NCI-H345 (cell line): ENCODE measurements at places on chromosomes 12 and 14.

DNA sequence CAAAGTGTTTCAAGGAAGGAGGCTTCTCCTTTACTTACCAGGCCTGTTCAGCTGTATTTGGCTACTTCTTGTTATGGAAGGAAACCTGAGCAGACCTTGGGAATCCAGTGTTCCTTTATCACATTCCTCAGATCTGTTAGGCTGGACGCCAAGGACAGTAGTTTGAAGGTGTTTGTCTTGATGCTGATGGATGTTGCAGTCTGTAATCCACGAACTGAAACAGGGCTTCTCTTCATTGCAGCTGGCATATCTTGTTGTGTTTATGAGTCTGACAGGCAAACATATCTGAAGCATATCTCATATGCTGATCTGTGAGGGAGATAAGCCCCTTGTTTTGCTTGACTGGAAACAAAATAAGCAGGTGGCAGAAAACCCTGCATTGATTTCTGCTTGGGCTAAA, 904.3 kb downstream of the NRXN3 start:
- no peak for DNase-seq

GRCh38 chr14:73796893-73797542, 54.6 kb upstream of the PTGR2 start:
- DNase-seq: no peak

DNA sequence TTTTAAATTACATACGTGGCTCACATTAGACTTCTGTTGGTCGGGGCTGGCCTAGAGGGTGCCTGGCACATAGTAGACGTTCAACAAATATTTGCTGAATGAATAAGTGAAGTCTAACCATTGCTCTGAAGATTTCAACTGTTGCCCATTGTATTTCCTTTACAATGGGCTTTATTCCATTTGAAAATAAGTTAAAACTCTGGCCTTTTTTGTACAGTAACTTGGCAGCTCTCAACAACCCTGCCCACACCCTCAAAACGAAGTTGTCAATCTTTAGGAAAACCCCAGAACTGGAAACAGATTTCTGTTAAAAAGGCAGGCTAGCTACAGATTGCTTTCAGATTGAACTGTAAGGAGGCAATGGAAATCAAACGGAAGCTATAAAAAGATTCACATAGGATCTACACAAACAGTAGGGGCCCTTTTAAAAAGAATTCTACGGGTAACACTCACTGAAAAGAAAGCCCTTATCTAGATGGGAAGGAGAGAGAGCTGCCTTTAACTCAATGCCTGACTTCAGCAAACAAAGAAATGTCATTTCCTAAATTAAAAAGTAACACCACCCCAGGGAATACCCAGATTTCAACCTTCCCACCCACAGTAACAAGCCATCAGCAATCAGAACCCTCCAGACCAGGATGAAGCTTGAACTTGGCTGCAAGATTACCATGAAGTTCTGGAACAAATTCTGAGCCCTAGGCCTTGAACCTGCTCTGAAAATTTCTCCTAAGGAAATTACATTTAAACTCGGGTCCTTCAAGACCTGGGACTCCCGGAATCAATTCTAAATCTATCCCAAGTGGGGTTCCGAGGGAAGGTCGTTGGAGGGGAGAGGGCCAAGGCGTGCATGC, 1.4 kb downstream of the WSB2 start:
- DNase-seq: peak; percentile 30

GRCh38 chr14:51638071-51638944, 13.4 kb upstream of the FRMD6 start:
- DNase-seq: no peak

DNA sequence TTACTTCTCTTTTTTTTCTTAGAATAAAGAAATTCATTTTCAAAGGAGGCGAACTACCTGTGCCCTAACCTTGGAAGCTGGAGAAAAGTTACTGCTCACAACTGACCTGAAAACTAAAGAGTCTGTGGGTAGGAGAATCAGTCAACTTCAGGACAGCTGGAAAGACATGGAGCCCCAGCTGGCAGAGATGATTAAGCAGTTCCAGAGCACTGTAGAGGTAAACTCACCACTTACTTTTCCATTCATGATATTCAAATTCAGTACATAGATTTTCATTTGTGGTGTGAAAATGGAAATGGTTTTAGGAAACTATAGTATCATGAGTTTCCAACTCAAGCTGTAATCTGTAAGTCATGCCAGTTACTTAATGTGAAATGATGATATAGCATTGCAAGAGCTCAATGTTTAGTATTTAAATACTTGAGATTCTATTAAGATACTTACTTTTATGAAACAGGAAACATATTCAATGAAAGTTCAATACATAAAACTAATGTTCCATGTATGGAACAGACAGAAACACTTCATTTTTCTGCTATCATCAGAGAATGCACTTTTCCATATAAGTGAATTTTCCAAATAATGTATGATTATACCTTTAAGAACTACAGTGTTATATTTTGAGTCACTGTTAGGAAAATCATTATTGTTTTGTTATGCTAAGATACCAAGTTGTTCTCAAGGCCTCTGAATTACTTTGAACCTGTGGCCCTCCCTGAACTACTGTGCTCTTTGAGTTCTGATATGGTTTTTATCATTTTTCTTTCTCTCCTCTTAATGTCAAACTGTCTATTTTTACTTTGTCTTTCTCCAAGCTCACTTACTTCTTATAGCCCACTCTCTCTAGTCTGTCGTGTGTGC, 119.0 kb downstream of the ESR2 start:
- DNase-seq: no peak

DNA sequence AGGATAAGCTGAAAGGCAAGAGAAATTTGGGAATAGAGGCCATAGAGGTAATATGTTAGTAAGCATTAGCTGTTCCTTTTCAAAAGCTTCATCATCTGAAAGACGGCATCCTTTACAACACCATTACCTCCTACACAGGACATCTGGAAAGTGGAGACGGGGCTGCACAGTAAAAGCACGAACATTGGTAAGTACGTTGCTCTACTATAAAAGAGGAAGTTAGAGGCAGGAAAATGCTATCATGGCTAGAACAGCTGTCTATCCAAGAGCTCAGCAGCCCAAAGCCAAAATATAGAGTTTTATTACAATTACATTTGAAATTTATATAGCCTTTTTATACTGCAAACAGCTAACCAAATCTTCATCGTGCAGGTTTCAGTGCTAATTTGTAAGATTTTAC, 172.3 kb upstream of the GRIP1 start:
- DNase-seq: no peak

GRCh38 chr12:123085730-123086487, 65.0 kb downstream of the PITPNM2 start:
- DNase-seq: peak; percentile 77

DNA sequence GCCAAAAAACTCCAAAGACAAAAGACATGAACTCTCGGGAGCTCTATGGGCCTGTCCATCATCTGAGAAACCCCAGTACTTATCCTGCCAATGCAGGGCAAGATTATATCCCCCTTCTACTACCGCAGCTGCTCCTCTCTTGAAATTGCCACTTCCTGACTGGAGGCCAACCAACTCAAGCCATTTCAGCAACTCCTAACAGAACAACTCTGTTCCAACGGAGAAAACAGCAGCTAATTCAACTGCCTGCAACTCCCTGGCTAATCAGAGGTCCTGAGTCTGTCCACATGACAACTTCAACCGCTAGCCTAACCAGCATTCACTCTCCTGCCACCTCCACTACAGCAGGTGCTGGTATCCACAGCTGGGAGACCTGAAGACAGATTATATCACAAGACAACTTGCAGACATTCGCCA, 24.1 kb downstream of the CEP83 start:
- no peak for DNase-seq

- DNase-seq: no peak
Measured at GRCh38 chr12:94180558-94181296, 32.4 kb downstream of the PLXNC1 start.

- DNase-seq: no peak
Measured at GRCh38 chr12:51972849-51973273, 21.4 kb downstream of the ACVR1B start.

DNA sequence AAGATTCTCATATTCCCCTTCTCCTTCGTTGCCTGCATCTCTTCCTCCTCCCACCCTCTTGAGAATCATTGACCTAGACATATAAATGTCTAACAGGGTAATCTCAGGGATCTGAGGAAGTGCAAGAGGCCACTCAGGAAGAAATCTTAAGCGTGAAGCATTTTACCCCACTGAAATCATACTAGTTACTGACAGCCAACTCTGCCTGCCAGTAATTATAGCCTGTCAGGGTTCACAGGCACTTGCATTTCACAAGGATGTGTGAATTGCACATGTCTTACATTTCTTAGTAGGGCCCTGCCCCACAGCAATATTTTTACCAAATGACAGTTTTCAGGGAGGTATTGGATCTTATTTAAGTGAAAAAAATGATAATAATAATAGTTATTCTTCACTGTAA, 127.2 kb downstream of the SLC15A5 start:
- DNase-seq: no peak

DNA sequence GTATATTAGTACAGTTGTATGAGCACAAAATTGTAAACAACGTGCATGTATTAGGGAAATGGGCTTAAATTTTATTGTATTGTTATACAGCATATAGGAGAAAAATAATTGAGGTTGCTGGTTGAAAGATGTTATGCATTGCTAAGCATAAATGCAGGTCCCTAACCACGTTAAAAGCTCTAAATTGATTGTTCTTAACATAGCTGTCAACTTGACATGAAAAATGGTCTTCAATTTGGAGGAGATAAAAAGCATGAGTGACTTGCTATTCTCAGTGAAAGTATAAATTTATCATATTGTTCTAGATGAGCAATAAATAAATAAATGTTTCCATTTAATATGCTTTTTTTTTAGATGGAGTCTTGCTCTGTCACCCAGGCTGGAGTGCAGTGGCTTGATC, 506.6 kb upstream of the ATXN7L3B start:
- no peak for DNase-seq

DNA sequence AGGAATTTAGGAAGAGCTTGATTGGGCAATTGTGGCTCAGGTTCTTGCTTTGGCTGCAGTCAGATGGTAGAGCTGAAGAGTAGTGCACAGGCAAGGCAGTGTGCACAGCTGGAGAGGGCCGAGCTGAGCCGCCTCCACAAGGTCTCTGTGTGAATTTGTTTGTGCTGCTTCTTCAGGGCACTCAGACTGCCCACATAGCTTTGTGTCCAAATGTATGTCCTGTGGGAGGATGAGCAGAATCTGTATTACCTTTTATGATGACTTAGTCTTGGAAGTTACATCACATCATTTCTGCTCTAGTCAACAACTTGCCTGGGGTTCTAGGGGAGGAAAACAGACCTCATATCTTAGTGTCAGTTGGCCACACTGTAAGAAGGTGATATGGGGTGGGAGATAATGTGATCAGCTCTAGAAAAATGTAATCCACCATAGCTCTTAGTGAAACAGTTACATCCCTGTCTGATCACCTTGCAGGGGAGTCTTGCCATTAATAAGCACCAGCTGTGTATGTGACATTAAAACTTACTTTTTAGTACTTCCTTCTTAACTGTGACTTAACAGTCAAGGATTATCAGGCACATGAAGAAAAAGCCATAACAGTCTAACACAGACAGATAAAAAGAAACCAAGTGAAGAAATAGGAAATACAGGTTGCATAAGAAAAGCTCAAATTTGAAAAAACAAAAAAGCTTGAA, 53.4 kb downstream of the RCOR1 start:
- DNase-seq: no peak

DNA sequence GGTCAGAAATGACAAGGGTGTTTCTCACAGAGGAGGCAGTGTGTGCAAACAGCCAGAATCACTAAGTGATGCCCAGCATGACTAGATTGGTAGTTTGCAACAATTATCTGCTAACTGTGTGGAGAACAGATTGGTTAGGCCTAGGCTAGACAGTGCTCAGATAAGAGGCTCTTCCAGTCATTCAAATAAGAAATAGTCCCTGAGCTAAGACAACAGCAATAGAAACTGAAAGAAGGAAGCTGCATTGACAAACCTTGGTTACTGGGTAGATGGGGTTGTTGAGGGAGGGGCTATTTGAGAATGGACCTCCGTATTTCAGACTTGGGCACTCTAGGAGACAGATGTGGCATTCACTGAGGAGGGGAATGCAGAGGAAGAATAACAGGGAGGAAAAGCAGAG, 255.0 kb upstream of the NPAS3 start:
- no peak for DNase-seq

- no peak for DNase-seq
Measured at GRCh38 chr14:22414876-22415604, 174.0 kb downstream of the DAD1 start.

- DNase-seq: no peak
Measured at GRCh38 chr12:31494455-31494854, 96.5 kb downstream of the DENND5B start.

DNA sequence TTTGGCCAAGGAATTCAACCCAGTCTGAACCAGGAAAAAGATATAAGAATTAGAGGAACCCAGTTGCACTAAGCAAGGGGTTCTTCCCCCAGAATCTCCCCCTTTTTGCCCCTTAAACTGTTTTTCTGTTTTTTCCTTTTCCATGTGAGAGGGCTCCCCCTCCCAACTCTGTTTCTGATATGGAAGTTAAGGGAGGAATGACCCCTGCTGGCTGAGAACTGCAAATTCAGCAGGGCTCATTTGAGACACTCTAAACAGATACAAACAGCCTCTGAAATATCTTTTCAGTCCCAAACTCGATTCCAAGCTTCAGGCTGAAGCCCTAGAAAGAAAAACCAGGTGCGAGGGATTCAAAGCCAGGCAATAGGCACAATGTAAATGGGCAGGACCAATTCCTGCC, 132.7 kb downstream of the SLC41A2 start:
- no peak for DNase-seq

- DNase-seq: no peak
Measured at GRCh38 chr12:4768341-4768740, 48.1 kb downstream of the GALNT8 start.

- no peak for DNase-seq
Measured at GRCh38 chr12:52946797-52947547, 1.9 kb upstream of the KRT18 start.

- no peak for DNase-seq
Measured at GRCh38 chr14:99672506-99673304, 11.4 kb upstream of the CYP46A1 start.

GRCh38 chr14:57871459-57872080, 5.7 kb upstream of the SLC35F4 start:
- DNase-seq: peak; percentile 12

GRCh38 chr12:40827683-40828592, 135.7 kb downstream of the CNTN1 start:
- no peak for DNase-seq

DNA sequence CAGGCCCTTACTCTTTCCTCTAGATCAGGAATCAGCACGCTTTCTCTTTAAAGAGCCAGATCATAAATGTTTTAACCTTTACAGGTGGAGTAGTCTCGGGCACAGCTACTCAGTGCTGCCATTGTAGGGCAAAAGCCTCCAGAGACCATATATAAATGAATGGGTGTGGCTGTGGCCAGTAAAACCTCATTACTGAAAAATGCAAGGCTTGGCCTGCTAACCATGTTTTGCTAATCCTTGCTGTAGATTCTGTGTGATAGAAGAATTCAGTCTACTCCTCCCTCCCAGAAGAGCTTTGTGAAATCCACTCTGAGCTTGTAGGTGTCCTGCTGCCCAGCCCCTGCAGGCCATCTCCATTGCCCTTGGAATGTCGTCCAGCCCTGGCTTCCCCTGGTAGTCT, 58.1 kb downstream of the HSP90AA1 start:
- no peak for DNase-seq

DNA sequence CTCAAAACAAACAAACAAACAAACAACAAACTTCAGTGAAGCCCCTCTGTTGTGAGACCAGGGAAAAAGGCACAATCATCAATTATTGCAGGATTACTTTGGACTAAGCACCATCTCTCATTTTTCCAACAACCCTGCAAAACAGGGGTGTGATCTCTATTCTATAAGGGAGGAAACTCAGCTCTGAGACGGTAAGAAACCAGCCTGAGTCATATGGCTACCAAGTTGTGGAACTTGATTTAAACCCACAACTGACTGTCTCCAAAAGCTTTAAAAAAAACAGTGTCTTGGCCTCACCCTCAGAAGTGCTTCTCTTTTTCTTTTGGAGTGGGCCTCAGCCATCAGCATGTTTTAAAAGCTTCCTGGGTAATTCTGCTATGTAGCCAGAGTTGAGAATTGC, 49.8 kb downstream of the RIN3 start:
- DNase-seq: no peak
